ENCODE measurements at places on chromosomes 13 and 19.

DNA sequence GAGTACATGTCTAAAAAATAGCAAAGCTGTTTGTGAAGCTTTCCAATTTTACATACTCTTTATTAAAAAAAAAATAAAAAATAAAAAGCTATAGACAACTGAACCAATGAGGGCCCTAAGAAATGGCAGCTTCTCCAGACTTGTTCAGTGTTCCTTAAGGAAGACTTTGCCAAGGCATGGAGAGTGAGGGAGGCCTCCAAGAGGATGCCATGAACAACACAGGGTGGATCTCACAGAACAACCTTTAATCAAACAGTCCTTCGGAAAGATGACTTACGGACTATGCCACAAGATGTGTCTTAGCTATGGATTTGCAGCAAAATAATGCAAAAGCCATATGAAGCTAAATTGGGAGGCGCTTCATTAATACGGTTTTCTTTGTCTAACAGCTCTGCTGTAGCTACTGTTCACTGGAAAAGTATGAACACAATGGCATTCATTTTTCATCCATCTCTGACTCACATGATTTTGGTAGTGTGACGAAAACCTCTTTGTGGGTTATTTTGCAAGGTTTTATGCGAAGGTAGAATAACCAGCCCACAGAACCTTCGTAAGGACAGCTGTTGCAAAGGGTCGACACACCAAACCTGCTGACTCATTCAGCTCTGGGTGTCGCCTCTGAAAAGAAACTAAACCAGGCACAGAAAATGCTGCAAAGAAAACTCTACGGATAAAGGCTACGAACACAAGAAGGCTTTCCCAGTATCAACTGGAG lies 27.7 kb downstream of the EFNB2 start:
- DNase-seq: no peak

DNA sequence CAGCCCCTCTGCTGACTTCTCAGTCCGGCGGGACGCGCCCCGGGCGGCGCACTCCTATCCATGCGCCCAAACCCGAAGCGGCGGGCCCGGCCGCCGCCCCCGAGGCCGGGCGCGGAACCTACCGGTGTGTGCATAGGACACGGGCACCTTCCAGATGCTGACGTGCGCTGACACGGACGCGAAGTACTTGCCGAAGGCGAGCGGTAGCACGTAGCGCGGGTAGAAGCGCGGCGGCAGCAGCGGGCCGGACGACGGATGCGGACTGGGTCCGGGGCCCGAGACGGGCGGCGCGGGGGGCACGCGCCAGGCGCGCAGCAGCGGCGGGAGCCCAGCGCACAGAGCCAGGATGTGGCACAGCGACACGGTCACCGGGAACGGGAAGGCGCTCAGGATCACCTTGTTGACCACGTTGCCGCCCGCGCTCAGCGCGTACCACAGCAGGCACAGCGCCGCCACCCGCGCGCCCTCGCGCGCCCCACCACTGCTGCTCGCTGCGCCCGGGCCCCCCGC lies 338 bp downstream of the SLC35E1 start:
- no peak for DNase-seq

- no peak for DNase-seq
Measured at GRCh38 chr13:31385540-31385939, 185.8 kb downstream of the B3GLCT start.

DNA sequence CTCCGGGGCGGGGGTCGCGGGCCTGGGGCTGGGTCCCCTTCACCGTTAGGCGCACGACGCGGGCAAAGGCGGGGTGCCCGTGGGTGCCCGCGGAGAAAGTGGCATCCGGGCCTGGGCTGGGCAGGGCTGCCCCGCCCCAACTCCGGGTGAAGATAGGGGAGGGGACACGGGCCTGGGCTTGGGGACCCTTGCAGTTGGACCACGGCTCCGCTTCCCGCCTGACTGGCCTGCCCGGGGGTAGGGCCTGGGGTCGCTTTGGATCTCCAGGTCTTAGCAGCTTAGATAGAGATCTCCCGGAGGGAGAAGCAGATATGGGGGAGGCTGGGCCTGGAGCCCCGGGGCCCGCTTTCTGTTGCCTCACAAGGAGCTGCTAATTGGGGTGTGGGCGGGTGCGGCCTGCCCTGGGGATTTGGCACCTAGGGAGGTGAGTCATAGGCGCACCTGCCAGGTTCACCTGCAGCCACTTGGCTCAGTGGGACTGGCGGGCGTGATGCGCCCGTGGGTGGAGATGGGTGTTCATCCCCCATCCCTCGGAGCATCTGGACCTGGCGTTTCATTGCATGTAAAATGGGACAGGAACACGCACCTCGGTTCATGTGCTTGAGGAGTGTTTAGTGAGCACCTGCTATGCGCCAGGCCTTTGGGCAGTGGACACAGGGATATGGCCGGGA lies 585 bp downstream of the MAP1S start:
- no peak for DNase-seq

- peak; percentile 85 for DNase-seq
Measured at GRCh38 chr19:1064661-1065605, 2.0 kb upstream of the ARHGAP45 start.

DNA sequence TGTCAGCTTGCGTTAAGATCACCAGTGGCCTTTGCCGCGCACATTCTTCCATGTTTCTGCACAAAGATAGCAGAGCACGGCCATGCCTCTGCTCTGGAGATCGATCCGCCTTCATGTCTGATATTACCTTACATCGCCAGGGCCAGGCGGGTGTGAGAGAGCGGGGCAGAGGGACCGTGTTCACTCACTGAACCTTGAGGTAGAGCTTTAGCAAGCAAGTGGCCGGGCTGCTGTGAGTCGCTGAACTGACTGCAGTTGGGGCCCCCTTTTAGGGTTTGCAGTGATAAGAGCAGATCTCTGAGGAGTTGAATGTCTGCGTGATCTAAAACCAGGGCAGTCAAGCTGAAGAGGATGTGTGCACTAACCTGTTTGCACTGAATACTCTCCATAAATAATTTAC lies 275.4 kb upstream of the OBI1 start:
- DNase-seq: no peak

- DNase-seq: no peak
Measured at GRCh38 chr19:9075064-9075949, 11.6 kb upstream of the OR1M1 start.

- DNase-seq: no peak
Measured at GRCh38 chr13:106468207-106468606, 67.3 kb downstream of the EFNB2 start.

DNA sequence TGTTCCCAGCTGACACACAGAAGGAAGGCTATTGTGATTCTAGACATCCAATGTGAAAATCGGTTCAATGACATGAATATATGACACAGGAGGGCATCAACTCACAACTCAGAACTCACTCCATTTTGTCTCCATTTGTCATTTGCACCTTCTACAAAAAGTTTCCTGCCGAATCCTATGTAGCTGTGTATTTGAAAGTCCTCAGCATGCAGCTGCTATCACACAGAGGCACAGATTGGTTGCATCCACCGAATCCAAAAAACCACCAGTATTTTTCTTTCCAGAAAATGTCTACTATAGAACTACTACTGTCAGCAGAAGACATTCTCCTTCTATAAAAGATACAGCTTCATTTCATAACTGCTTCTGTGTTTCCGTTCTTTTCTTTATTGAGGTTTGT lies 13.3 kb downstream of the PCDH9 start:
- no peak for DNase-seq

DNA sequence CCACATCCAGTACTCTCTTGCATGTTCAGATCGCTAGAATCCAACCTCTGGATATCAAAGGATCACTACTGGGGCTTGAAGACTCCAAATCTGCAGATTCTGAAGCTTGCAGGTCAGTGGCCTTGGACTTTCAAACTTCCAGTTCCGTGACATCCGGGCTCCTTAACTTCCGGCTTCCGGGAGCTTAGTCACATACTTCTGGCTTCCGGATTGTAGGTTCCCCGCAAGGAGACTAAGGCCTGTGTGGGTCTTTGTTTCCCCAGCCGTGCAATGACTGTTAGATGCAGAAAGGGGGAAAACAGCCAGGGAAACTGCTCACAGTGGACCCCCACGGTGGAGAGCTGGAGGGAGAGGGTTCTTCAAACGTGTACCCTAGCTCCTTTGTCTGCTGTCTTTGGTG lies 41.4 kb downstream of the ZNF333 start:
- no peak for DNase-seq

DNA sequence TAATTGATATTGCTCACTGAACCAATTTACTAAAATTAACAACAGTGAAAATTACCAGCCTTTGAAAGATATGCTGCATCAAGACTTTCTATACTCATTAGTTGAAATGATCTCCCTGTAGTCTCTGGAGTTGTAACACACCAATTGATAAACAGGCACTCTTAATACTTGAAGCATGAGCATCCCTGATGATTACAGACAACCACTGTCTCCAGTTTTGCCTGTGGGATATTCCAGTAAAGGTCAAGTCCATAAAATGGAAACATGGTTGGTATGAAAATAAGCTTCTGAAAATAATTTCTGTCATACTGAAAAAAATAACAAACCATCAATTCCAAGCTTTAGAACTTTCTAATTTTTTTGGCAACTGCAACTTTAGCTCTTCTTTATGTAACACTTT lies 405.8 kb downstream of the SPRY2 start:
- no peak for DNase-seq

GRCh38 chr19:41771410-41771809 lies 16.1 kb downstream of the CEACAM6 start:
- DNase-seq: no peak

GRCh38 chr19:29342721-29343120 lies 129.8 kb upstream of the UQCRFS1 start:
- DNase-seq: no peak

GRCh38 chr19:44623626-44624025 lies 10.3 kb downstream of the IGSF23 start:
- no peak for DNase-seq

GRCh38 chr19:1159864-1160595 lies 14.0 kb downstream of the SBNO2 start:
- DNase-seq: no peak

- DNase-seq: no peak
Measured at GRCh38 chr19:45995715-45996385, 583 bp downstream of the CCDC61 start.

DNA sequence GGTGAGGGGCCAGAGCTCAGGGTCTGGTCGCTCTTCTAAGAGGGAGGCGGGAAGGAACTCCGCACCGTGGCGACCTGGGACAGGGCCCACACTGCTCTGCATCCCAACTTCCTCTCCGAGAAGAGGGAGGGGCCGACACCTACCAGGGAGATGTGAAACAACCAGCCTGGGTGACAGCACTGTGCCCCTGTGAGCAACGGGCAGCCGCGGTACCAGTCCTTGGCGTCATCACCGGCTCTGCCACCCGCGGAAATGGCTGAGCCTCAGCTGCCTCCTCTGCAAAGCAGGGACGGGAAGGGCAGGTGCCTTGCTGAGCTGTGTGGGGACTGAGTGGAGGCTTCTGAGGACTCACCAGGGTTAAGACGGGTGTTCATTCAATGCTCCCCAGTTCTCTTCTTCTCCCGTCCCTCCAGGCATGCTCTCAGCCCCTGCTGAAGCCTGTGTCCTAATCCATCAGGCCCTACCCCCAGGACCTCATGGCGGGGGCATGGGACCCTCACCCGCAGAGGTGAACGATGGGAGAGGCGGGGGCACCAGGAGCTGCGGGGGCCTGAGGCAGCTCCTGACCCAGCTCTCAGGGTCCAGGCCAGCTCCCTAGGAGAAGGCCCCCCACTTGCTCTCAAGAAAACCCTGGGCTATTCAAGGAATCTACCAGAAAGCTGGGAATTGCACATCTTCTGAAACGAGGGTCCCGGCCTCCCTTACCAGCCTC lies 9.3 kb downstream of the ZNF787 start:
- DNase-seq: peak; percentile 30

DNA sequence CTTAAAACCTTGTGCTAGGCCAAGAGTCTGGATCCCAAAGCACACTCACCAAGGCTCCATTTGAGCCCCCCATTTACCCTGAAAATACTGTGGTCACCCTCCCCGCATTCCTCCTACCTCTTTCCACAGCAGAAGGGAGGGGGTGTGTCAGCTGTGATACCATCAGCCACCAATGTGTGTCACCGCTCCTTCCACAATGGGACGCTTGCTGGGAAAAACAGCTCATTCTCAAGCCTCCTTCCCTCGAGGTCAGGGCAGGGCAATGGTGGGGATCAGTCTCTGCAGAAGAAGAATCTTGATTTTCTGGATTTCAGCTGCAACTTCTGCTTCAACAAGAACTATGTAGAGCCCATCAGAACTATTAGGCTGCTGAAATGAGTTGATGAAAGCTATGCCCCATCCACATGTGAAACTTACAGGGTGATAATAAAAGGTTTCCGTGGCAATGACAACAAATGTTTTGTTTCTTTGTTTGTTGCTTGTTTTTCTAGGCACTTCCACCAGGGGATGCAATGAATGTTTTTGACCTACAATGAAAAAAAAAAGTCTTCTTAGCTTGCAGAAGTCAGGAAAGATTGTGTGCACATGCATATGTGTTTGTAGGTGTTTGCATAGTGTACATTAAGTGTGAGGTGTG lies 26.4 kb upstream of the ZNF507 start:
- peak; percentile 2 for DNase-seq

GRCh38 chr19:40322271-40322610 lies 26.0 kb downstream of the C19orf47 start:
- no peak for DNase-seq

GRCh38 chr19:39845584-39845932 lies 621 bp downstream of the FBL start:
- no peak for DNase-seq

- DNase-seq: no peak
Measured at GRCh38 chr13:23450340-23451046, 17.0 kb upstream of the SACS start.

GRCh38 chr13:28246891-28247290 lies 108.5 kb downstream of the PAN3 start:
- no peak for DNase-seq

DNA sequence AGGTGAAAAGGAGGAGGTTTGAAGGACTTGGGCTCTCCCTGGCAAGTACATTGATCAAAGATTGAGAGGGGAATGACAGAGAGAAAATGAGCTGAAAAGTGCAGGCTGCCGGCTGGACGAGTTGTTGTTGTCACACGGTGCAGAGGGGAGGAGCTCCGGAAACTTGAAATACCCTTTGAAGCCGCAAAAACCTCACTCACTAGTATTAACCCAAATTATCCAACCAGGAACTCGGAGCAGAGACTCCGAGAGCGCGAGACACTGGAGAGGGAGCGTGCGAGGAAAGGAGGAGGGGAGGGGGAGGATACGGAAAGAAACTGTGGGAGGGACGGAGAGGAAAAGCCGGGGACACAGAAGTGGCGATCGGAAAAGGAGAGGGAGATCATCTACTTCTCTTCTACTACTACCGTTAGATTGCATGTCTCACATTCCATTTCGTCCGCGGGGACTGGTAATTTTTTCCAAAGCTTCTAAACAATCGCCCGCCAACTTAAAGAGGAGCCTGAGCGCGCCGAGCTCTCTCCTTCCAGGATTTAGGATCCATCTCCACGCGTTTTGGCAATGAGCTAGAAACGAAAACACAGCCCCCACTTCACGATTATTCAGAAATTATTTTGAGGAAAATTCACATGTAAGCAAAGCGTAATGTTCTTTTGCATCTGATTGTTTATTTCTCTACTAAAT lies at the start of gene DACH1:
TSS of gene DACH1 (minus strand) at position 74 of the 684 bp plus-strand sequence.
- no peak for DNase-seq

GRCh38 chr19:15702534-15702930 lies 25.3 kb upstream of the OR10H2 start:
- no peak for DNase-seq
